ENCODE measurements at places on chromosomes 11 and 22.

- DNase-seq: no peak
These were observed 60.5 kb upstream of the SHISAL1 start for GRCh38 chr22:44373234-44373633.

GRCh38 chr11:69440876-69441275 is 40.6 kb upstream of the LINC01488 start:
- DNase-seq: no peak

- DNase-seq: no peak
These were observed 33.0 kb upstream of the RIC3 start for GRCh38 chr11:8201644-8202365.

- DNase-seq: peak; percentile 36
These were observed 23.7 kb downstream of the WBP2NL start for GRCh38 chr22:42022162-42022847.
